CD4-positive, alpha-beta T cell treated with Interleukin-15 for 1 hour (primary cell): ENCODE measurements at places on chromosomes 7 and 10.

DNA sequence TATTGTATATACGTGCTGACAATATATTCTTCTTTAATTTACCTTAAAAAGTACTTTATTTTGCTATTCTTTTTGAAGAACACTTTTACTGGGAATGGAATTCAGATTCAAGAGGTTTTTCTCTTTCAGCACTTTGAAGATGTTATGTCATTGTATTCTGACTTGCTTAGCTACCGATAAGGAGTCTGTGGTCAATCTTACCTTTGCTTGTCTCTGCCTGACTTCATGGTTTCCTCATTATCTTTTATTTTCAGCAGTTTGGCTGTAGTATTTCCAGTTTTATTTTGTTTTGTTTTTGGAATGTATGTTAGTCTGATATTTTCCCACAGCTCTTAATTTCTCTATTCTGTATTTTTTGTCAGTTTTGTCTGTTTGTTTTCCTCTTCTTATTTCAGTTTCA lies 187.9 kb upstream of the SMIM30 start:
- no peak for DNase-seq

- DNase-seq, result no peak
These were observed 55.7 kb upstream of the ANTXRL start for GRCh38 chr10:46231087-46231486.

GRCh38 chr7:26369593-26369992 lies 77.9 kb downstream of the SNX10 start:
- no peak for DNase-seq

DNA sequence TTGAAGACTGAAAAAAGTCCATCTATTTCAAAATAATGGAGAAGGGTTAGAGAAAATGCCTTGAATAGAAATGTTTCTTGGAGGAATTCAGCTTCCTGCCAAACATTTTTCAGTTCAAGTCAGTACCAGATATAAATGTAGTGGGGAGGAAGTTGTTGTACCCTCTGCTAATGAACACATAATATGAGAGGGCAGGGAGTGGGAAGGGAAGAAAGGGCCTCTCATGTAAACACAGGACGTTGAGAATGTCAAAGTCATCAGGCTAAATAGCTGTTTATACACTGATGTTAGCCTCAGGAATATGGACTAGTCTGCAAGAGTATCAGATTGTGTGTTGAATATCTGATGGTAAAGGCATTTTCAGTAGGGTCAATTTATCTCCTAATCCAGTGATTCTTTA lies 37.0 kb downstream of the GPR37 start:
- DNase-seq, result no peak

GRCh38 chr10:97336006-97336405 lies 1.5 kb upstream of the FRAT2 start:
- no peak for DNase-seq

DNA sequence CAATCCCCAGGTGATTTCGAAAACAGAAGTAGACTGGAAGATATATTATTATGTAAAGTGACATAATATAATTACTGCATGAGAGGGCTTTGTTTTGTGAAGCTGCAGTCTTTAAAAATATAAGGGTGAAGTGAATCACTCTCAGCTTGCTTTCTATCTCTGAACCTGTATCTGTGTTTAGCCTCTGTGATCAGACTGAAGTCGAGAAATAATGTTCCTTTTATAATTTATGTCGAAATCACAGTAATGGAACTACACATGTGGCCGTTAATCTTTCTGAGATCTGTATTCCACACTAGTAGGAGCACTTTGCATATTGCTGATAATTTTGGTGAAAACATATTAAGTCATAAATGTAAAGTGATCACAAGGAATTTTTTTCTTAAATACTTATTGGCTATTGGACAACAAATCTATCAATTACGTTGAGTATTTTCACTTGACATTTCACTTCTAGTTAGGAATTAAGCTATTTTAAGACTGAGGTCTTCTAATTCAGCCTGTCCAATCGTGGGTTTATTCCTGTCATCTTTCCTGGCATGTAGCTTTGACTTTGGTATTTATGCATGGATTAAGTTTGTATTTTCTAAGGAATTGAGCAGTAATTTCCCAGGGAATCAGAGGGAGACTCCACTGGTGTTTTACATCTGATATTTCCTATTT lies 268.2 kb upstream of the POT1 start:
- DNase-seq, result no peak

DNA sequence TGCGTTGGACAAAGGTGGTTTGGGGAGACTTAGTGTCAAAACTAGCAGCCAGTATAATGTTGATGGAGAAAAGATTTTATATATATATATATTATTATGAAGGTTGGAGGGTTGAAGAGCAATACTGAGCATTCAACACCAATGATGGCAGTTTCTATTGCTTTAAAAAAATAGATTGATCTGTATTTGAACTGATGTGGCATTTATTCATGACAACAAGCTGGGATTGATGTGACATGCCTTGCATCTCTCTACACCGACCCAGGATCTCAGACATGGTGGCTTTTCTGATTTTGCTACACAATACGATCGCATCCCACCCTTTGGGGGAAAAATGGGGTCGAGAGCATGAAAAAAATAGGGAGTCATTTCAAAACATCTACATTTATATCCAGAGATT lies 175.4 kb downstream of the POU6F2 start:
- no peak for DNase-seq

DNA sequence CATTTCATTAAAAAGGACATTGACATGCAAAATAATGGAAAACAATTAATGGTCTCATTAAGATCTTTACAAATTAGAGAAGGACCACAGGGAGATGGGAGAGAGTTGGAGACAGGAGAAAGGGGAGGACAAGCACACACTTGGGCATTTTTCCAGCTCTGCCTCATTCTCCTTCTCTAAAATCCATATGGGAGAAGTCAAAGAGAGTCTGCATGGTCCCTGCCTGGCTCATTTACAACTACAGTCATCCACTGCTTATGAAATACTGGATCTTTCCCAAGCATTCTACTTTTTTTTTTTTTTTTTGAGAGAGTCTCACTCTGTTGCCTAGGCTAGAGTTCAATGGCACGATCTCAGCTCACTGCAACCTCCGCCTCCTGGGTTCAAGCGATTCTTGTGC lies 518.9 kb upstream of the CELF2 start:
- DNase-seq, result no peak

DNA sequence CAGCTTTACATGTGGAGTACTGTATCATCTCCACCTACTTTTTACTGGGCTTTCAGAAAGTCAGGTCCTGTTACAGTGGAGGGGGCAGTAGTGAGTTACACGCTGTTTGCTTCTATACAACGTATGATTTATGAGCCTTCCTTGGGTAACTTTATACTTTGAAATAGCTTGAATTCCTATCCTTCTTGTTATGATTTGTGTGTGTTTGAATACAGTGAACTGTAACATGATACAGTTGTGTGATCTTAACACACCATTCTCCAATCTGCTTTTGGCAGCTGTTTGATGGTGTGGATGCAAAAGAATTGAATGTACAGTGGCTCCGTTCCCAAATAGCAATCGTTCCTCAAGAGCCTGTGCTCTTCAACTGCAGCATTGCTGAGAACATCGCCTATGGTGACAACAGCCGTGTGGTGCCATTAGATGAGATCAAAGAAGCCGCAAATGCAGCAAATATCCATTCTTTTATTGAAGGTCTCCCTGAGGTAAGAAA lies 41.7 kb downstream of the SP8 start:
- DNase-seq, result no peak

DNA sequence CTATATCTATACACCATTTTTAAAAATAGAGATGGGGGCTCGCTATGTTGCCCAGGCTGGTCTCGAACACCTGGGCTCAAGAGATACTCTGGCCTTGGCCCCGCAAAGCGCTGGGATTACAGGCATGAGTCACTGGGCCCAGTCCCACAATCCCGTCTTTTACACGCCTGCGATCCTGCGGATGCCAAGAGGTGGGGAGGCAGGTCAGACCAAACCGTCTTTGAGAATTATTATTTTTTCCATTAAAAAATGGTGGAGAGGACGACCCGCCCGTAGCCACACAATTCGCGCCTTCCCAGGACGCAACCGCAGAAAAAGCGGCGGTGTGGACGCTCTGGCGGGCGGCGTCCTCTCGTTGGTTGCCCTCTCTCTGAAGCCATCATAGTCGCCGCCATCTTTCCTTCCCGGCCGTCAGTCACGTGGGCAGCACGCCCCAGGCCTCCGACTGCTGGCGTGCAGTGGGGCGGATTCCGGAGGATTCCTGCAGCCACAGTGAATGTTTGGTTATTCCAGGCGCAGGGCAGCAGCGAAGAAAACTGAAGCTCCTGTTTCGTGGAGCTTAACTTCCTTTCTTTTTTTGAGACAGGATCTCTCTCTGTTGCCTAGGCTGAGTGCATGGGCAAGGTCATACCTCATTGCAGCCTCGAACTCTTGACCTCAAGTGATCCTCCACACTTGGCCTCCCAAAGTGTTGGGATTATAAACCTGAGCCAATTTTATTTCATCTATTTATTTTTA lies 9.9 kb upstream of the EPHB4 start:
- peak; percentile 81 for DNase-seq

DNA sequence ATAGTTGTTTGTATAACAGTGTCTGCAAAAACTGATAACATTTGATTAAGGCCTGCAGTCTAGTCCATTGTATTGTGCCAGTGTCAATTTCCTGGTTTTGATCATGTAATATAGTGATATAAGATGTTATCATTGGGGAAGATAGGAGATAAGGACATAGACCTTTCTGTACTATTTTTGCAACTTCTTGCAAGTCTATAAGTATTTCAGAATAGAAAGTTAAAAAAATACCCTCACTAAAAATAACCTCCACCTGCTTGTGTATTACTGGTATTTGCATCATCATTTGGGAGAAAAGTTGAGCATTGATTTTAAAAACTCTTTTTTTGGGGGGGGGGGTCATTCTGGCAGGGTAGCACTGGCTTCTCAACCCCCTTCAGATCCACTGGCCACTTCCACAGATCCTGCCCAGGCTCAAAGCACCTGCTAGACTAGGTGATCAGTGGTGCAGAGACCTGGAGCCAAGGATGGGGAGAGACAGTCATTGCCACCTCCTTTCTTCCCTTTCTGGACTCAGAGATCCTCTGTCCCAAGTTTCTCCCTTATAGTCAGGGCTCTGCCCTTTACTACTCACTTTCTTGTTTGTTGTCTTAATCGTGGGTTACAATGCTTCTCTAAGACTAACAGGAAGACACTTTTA lies 103.0 kb downstream of the RBM20 start:
- no peak for DNase-seq

DNA sequence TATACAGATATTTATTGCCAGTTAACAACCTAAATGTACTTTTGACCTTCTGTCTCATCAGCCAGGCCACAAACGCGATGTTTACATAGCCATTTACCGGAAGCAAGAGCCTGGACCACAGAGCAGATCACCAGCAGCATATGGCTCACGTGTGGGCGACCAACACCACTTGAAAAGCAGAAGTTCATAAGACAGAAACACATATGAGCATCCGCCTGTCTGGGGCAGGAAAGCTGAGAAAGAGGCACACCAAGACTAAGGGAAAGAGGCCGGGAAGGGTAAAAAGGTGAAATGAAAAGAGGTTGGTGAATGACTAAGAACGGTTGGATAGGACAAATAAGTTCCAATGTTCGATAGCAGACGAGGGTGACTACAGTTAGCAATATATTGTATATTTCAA lies 1.3 kb downstream of the ABCB1 start:
- peak; percentile 64 for DNase-seq

- DNase-seq, result no peak
These were observed 26.7 kb downstream of the PIK3CG start for GRCh38 chr7:106891548-106892410.

- no peak for DNase-seq
These were observed 259.3 kb downstream of the TRIL start for GRCh38 chr7:28698840-28699239.

DNA sequence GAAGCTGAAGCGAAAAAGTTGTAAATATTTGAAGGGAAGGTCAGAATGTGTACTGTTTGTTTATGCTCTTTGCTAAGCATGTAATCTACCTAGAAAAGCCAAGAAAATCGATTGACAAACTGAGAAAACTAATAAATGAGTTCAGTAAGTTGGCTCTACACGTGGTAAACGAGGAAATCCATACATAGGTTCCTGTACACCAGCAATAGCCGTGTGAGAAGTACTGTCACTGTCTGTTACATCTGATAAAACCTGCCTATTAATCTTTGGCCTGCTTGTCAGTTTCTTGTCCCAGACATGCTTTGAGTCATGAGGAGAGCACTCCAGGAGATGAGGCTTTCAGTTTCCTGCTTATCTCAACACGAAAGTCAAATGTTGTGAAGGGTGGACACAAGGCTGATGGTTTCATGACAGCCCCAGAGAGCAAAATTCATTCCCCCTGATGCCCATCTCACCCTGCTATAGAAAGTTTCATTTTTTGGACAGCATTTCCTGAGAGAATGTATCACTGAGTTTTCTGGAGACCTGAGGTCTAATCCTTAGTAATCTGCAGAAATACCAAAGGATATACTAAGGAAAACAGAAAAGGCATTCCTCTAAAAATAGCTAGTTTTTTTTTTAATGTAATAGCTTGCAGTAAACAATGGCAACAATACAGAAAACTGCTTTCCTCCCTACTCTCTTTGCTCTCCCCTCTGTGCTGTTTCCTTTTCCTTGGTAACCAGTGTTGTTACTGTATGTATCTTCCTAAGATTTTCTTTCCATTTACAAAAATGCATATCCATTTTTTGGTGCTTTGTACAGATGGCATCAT lies 18.8 kb downstream of the BMPR1A start:
- no peak for DNase-seq

DNA sequence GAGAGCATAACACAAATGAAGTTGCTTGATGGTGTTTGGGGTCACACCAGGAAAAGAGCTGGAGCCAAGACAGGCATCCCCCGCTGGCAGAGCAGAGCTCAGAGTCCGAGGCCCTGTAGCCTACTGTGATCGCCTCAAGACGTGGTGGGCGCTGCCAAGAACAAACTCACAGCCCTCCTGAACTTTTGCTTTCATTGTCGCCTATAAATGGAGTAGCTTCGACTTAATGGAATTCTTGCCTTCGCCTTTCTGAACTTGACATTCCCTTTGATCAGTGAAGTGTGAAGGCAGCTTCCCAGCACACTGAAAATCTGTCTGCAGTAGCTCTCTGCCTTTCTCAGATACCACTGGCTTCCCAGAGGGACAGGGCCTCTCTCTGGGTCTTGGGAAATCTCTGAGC lies 21.3 kb downstream of the CPXM2 start:
- no peak for DNase-seq

- DNase-seq, result no peak
These were observed 225.4 kb downstream of the PAXIP1 start for GRCh38 chr7:154777489-154777888.
